Activated naive CD8-positive, alpha-beta T cell treated with anti-CD3 and anti-CD28 coated beads, Interleukin-2, amount 10 ng/mL, durations not matched to agents 7 days and 5 days (primary cell): ENCODE measurements at places on chromosomes 11 and 22. TPM values are rescaled to one million over a fixed set of nuclear protein-coding genes. Genes with fewer than 3 reads are reported as not detected.
A peak's percentile ranks its signal among the peaks of the same experiment; 100 is the strongest.

GRCh38 chr11:12755510-12756453 lies 81.6 kb downstream of the TEAD1 start:
- H3K36me3 ChIP-seq: no peaks in the 10 kb centered on the region
- H3K27me3 ChIP-seq: peaks cover 28% of the 10 kb centered on the region
- H3K4me3 ChIP-seq: no peak overlapping the region
- H3K27ac ChIP-seq: no peak overlapping the region
- H3K4me1 ChIP-seq: no peaks in the 10 kb centered on the region

DNA sequence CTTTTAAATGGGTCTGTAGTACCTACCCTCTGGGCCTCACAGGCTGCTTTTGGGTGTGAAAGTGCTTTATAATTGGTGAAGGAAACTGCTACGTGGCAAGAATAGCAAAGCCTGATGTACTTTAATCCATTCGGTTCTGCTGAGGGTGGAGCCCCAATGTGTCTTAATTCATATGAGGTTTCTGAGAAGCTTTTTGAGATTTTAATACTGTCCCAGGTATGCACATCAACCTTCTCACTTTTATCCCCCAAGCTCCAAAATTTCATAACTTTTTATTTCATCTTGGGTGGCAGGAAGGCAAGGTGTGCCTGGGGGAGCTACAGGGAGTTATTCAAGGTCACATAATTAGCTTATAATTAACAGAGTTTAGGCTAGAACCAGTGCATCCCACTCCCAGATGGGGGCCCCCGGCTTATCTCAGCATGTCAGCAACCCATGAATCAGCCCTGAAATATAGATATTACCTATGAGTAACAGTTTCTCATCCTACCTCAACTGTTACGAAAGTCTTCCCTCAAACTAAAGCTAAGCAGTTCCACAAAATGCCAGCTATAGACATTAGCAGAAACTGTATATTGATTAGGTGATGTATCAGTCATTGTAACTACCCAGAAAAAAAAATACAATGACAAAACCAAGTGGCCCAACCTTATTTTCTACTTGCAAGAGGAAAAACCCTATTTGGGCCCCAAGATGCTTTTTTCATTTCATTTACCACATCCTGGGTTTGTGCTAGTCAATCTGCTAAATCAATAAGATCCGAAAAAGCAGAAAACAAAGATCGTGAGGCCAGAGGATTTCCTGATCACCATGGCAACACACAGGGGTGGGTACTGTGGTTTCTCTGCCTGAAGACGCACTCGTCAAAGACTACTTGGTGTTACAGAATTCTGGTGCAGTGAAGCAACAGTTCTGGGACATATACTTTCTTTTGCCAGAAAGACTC lies 26.7 kb downstream of the CD44 start:
- H3K4me3 ChIP-seq: peak overlapping the region; percentile 81
- no peaks in the 10 kb centered on the region for H3K27me3 ChIP-seq
- peak; percentile 79 for DNase-seq
- peaks cover 88% of the 10 kb centered on the region for H3K4me1 ChIP-seq

GRCh38 chr11:91859666-91860065 lies 365.0 kb upstream of the FAT3 start:
- no peaks in the 10 kb centered on the region for H3K27me3 ChIP-seq
- H3K36me3 ChIP-seq: no peaks in the 10 kb centered on the region
- DNase-seq: no peak
- no peaks in the 10 kb centered on the region for H3K4me1 ChIP-seq
- no peak overlapping the region for H3K27ac ChIP-seq

DNA sequence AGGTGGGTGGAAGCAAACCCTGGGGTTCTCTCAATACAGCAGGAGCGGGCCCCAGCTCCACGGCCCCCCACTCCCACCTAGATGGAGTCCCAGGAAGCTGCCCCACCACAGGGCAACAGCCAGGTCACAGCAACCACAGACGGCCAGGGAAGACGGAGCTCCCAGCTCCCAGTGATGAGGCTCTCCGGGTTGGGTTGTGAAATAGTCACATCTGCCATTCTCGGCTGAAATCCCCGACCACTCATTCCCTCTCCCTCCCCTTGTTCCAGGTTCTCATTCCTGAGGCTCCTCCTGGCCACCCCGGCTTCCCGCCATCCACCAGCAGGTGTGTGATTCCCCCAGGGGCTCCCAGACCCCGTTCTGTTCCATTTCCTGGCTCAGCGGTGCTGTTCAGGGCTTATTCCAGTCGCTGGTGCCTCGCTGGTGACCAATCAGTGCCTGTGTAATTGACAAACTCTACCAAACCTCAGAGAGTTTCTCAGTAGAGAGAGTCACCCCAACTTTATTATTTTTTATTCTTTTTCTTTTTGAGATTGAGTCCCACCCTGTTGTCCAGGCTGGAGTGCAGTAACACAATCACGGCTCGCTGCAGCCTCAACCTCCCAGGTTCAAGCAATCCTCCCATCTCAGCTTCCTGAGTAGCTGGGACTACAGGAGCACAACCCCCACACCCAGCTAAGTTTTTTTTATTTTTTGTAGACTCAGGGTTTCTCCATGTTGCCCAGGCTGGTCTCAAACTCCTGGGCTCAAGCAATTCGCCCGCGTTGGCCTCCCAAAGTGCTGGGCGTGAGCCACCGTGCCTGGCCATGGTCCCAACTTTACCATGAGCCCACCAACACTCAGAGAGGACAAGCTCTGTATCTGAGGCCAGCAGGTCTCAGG lies 63.2 kb downstream of the SHANK2 start:
- no peaks in the 10 kb centered on the region for H3K4me1 ChIP-seq
- DNase-seq: no peak
- H3K27me3 ChIP-seq: no peaks in the 10 kb centered on the region
- no peak overlapping the region for H3K4me3 ChIP-seq

- H3K27ac ChIP-seq: no peak overlapping the region
- peaks cover 4% of the 10 kb centered on the region for H3K4me1 ChIP-seq
- no peak overlapping the region for H3K4me3 ChIP-seq
- H3K36me3 ChIP-seq: no peaks in the 10 kb centered on the region
Observed at GRCh38 chr11:121385688-121386087, 66.4 kb upstream of the SORL1 start.

DNA sequence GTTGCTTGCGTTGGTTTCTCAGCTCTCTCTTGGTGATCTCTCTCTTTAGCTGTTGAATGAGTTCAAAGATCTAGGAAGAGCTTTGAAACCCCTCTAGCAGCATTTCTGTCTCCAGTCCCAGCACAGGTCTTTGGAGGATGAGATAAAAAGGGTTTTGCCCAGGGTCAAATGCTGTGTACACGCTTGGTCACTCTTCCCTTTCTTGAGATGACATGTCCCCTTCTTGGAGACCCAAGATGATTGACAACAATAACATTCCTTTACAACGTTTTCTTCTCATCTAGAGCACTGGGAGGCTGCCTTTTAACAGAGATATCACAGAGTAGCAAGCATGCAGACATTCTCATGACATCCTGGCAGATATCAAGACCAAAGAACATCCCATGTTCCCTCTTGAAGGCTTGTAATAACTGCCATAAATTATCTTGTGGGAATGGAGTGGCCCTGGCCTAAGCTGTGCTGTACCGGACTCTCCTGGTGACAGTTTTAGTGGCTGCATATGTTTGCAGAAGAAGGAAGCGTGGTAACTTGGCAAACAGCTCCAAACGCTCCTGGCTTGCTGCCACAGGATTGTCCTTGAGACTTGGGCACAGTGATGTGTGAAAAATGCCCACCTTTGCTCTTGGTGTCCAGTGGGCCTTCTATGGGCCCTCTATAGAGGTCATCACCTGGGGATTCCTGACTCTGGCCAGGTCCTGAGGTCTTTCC lies 107.8 kb downstream of the PTPRJ start:
- H3K4me1 ChIP-seq: peaks cover 22% of the 10 kb centered on the region
- no peak for DNase-seq
- H3K36me3 ChIP-seq: peaks cover 9% of the 10 kb centered on the region
- H3K27me3 ChIP-seq: no peaks in the 10 kb centered on the region
- no peak overlapping the region for H3K27ac ChIP-seq

- H3K27me3 ChIP-seq: peaks cover 6% of the 10 kb centered on the region
- H3K4me3 ChIP-seq: no peak overlapping the region
- DNase-seq: no peak
- H3K36me3 ChIP-seq: no peaks in the 10 kb centered on the region
Observed at GRCh38 chr11:12539572-12539971, 134.6 kb upstream of the TEAD1 start.

- no peaks in the 10 kb centered on the region for H3K27me3 ChIP-seq
- H3K4me3 ChIP-seq: no peak overlapping the region
- H3K4me1 ChIP-seq: no peaks in the 10 kb centered on the region
Observed at GRCh38 chr11:26987731-26988130, 6.2 kb upstream of the FIBIN start.

- H3K36me3 ChIP-seq: no peaks in the 10 kb centered on the region
- H3K4me3 ChIP-seq: no peak overlapping the region
- no peak for DNase-seq
- H3K4me1 ChIP-seq: no peaks in the 10 kb centered on the region
- H3K27ac ChIP-seq: no peak overlapping the region
Observed at GRCh38 chr11:90997241-90997640, 774.4 kb upstream of the CHORDC1 start.

- DNase-seq: no peak
- H3K27ac ChIP-seq: no peak overlapping the region
- no peak overlapping the region for H3K4me3 ChIP-seq
Observed at GRCh38 chr11:94849839-94850238, 81.7 kb downstream of the AMOTL1 start.

The PHLDA2 gene
- total RNA-seq: 0.65 TPM

The CHRNA10 gene
- total RNA-seq: 2.4 TPM

The KDM4E gene
- not detected for total RNA-seq

The RPS19BP1 gene
- 71.4 TPM for total RNA-seq

The RASD2 gene
- total RNA-seq: not detected

The TTC38 gene
- total RNA-seq: 25.0 TPM
